Left ventricle myocardium inferior (tissue), 1 donor: ENCODE measurements at places on chromosomes 5 and 9.

DNA sequence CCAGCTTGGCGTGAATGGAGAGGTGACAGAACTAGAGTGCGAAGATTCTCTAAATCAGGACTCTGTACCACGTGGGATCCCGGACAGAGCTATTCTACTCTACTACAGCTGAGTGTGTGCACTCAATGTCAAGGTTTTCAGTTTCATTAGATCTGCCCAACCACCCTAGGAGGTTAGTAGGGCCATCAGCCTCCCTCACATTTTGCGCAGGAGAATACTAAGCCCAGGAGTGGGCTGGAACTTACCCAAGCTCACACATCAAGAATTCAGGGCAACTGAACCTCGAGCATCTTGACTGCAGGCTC lies 68.3 kb upstream of the TBC1D2 start:
- no peak for DNase-seq

- DNase-seq, result no peak
Observed at GRCh38 chr5:11540112-11540511, 364.1 kb downstream of the CTNND2 start.

DNA sequence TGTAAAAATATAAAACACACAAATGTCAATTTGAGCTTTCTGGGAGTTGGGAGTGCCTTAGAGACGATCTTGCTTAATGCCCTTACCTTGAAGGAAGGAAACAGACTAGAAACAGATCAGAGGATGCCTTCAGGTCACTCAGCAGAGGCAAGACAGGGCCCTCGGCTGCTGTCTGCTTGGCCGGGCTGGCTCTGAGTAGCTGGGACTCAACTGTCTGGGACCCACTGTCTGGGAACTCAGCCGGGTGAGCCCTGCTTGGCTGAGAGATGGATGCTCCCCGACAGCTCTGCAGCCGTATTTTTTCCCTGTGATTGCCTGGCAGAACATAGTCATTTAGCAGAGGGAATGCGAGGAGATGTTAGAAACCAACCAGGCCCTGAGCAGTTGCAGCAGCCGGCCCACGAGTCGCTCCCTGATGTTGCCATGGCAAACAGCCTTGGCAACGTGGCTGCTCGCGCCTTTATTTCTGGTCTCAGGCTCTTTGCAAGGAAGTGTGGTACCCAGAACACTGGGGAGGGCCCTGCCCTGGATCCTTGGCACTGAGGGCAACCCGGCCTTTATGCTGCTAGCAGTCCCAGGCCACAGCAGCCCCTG lies 10.9 kb downstream of the PPARGC1B start:
- no peak for DNase-seq

DNA sequence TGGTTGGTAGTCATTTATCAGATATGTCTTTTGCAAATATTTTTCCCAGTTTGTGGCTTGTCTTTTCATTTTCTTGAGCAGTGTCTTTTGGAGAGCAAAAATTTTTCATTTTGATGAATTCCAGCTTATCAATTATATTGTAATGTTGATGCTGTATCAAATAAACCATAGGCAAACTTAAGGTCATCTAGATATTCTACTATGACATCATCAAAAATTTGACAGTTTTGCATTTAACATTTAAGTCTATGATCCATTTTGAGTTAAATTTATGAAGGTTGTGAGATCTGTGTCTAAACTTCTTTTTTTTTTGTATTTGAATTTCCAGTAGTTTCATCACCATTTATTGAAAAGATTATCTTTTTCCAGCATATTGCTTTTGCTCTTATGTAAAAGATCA lies 505.5 kb upstream of the COX7C start:
- no peak for DNase-seq

GRCh38 chr5:142737179-142737578 lies 33.0 kb upstream of the ARHGAP26 start:
- DNase-seq, result no peak

DNA sequence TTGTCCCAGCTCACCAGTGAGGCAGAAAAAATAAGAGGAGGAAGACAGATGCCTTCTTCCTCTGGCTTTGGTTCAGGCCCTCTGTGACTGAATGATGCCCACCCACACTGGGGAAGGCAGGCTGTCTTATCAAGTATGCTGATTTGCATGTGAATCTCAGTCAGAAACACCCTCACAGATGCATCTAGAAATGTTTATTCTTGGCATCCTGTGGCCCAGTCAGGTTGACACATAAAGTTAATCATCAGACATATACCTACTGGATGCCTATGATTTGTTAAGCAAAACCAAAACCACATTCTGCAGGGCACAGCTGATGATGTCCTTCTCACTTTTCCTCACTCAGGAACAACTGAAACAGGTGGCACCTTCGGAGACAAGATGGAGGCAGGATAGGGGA lies 243.4 kb upstream of the KCNN2 start:
- DNase-seq, result no peak

GRCh38 chr5:62542720-62543119 lies 35.9 kb upstream of the LRRC70 start:
- no peak for DNase-seq

GRCh38 chr5:33936381-33937016 lies at the start of gene RXFP3:
RXFP3 (plus strand) TSS chr5:33936386; CDS start chr5:33936741, 355 bp downstream.
- DNase-seq, result no peak

- no peak for DNase-seq
Observed at GRCh38 chr9:89491694-89492093, 6.2 kb downstream of the SEMA4D start.

DNA sequence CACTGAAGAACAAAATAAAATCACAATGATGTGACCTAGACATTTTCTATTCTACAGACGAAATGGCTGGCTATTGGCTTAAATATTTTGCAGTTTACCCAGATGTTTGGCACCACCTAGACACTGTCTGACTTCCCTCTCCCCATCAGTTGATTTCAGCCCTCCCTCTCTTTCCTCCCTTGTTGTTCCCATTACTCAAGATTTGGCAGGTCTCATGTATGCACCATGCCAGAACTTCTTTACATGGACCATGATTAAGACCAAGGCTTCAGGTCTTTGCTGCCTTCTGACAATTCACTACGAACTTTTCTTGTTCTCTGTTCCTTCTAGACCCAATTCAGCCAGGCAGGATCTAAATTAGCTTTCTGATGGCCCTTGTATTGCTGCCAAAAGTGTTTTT lies 66.6 kb upstream of the GDNF start:
- no peak for DNase-seq

- peak; percentile 34 for DNase-seq
Observed at GRCh38 chr5:10455277-10455670, 13.6 kb downstream of the ROPN1L start.

GRCh38 chr5:98454904-98455303 lies 318.6 kb upstream of the RGMB start:
- DNase-seq, result no peak

GRCh38 chr5:2499917-2500316 lies 251.6 kb downstream of the IRX2 start:
- no peak for DNase-seq

- no peak for DNase-seq
Observed at GRCh38 chr9:91451431-91452270, 28.0 kb upstream of the NFIL3 start.
